ENCODE measurements at places on chromosomes 11 and 22.

DNA sequence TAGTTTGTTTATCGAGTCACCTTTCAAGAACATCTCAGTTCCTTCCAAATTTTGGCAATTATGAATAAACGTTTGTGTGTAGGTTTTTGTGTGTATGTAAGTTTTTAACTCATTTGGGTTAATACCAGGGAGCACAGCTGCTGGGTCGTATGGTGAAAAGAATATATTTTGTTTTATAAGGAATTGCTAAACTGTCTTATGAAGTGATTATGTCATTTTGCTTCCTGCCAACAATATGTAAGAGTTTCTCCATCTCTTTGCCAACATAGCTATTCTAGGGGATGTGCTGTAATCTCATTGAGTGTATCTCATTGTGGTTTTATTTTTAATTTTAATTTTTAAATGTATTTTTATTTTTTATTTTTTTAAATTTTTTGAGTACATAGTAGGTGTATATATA is 27.3 kb downstream of the BCL2L13 start:
- no peak for DNase-seq

- no peak for DNase-seq
These were observed 22.4 kb upstream of the FLRT1 start for GRCh38 chr11:64013141-64013896.

GRCh38 chr11:75200051-75200450 is 40.5 kb upstream of the TPBGL start:
- peak; percentile 56 for DNase-seq

DNA sequence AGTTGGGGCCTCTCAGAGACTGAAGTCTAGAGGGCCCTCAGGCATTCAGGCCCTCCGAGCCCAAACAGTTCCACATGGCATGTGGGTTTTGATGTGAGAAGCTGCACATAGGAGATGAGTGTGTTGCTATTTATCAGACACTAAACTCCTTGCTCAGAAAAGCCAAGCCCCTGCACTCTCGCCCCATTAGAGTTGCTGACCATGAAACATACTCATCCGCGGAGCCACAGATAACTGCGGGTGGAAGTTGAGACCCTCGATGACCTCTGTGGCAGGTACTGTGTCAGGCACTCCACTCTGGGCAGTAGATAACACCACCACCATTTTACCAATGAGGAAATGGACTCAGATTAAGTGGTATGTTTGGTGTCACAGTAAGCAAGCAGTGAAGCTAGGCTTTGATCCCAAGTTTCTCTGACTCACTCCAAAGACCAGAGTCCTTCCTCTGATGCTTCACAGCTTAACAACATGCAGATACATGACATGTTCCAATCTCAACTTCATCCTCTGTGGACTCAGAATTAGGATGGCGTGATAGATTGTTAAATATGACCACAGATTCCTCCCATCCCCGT is 202.1 kb downstream of the ADAMTS15 start:
- no peak for DNase-seq

DNA sequence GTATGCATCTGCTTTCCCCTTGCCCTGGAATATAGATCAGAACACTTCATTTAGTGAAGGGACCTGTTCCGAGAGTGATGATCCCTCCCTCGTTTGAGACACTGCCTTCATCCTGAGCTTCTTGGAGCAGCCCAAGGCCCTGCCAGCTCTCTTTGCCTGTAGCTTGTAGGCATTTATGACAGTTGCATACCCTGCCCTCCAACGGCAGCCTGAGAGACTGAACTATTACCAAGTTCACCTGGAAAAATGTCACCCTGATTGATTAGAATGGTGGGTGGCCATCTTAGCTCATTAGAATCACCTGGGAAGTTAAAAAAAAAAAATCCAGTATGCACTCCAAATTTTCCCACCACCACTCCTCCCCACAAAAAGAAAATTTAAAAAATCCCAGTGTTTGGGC is 1.5 kb downstream of the MICAL3 start:
- no peak for DNase-seq

- DNase-seq = no peak
These were observed 422.4 kb upstream of the CADM1 start for GRCh38 chr11:115926601-115927000.

DNA sequence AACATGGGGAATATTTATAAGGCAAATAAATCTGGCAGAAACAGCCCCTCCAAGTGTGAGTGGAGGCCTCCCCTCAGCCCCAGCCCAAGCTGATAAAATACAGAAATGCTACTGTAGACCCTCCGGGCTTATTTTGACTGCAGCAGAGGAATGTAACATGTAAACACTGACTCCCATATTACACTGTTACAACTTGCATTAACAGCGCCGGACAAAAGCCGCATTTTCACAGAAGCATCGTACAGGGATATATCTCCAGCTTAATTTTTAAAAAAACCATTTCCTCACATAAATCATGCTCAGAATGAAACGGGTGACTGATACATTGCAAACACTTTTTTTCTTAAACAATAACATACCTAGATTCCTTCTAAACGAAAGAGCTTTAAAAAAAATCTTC is 36.6 kb upstream of the COMT start:
- DNase-seq = no peak

GRCh38 chr11:125489166-125489565 is 6.9 kb downstream of the FEZ1 start:
- no peak for DNase-seq
